ENCODE measurements at places on chromosomes 2 and 18.

- no peak for DNase-seq
Observed at GRCh38 chr18:12639990-12640880, 17.7 kb downstream of the SPIRE1 start.

DNA sequence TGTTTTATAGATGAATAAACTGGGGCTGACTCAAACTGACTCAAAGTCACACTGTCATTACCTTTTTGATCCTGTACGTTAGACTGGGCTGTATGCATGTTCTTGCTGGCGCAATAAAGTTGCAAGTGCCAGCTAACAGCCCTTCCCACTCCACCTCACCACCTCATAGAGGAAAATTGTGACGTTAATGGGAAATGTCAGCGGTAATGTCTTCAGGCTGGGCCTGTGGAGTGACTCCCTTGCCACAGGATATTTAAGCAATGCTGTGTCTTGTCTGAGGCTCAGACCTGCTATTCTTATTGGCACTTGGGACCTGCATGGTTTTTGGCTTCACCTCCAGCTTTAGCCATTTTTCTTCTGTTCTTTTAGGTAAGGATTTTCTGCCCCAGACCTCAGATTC lies 25.2 kb upstream of the CASP10 start:
- DNase-seq = no peak

DNA sequence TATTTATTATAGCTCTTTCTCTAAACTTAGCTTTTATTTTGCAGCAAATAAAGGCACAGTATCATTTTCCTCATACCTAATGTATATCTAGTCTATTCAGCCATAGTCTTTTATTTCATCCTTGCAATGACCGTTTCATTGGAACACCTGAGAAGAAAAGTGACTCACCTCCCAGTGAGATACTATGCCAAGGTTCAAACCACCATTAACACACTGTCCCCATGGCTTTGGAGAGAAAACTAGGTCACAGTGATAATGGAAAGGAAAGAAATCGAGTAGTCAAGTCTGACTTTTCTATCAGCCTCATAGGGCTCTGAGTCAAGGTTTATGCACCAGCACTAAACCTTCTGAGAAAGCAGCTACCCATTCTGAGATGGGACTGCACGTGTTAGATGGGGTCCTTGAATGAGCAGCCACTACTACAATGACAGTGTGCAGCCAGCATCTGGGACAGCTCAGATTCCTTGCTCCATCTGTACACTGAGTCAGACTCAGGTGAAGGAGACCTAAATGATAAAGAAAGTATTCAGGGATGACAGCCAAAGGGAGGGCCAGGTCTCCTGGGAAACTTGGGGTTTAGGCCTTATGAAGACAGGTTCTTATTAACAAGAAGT lies 971.1 kb upstream of the ACVR2A start:
- DNase-seq = no peak

DNA sequence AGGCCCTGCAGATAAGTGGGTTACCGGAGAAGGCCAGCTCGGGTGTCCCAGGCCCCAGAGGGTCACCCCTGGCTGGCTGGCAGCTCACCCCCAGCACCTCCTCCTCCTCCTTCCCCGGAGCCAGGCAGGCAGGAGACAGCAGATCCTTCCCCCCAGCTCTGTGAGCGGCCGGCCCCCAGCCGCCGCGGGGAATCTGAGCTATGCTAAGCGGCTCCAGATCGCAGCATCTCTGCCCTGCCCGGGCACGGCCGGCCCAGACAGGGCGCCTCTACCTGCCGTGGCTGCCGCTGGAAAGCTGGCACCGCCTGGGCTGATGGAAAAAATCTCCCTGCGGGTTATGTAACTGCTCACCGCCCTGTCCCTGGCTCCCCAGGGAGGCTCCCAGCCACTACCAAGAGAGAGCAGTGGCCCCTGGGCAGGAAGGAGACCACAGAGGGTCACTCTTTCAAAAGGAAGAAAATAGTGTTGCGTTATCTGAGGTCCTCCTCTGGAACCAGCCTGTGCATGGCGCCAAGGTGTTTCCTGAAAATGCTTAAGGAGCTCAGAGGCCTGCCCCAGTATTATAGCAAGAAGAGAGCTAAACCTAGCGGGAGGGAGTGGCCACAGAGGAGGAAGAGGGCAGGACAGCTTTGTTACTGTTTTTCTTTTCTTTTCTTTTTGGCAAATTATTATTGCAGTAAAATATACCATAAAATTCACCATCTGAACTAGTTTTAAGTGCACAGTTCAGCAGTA lies 179.0 kb downstream of the SMAD7 start:
- DNase-seq = no peak

GRCh38 chr2:231985823-231986261 lies 24.3 kb downstream of the DIS3L2 start:
- no peak for DNase-seq

DNA sequence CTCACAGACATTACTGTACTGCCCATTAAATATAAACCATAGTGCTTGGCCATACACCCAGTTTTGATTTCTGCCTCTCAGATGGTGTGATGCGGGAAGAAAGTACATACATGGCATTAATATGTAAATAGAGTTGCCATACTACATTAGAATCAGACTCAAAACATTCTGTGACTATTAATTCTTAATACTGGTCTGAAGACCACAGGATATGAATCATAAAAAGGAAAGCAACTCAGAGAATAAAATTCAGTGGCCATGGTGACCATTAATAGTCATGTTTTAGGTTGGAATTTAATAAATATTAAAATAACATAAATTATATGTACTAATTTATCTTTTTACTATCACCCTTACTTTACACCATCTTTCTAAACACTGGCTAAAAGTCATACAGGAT lies 33.0 kb upstream of the WDR75 start:
- no peak for DNase-seq

DNA sequence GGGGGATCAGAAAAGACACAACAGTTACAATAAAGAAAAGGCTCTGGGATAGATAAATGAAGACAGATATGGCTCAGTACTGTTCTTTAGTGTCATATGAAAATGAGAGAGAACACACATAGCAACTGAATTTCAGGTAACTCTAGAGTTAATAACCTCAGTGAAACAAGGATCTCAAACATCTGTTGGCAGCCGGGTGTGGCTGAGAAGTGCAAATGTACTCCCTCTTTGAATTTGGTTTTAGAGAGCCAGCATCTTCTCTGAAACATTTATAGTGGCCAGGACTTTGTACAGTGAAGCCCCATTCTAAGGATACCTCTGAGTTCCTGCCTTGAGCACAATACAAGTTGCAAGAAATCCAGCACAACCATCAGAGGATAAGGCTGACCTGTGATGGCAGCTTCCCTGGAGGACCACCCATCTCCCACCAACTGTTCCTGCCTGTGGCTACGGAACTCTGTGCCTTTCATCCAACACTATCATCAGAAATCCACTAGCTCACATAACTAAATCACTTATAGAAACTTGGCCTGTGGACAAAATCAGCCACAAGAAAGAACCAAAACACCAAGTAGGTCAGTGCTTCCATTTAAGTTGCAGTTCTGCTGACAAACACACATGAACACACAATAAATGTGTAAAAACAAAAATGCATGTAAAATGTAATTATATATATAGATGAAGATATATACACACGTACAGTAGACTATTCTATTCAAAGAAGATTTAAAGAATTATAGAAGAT lies 37.3 kb upstream of the PEX13 start:
- DNase-seq = no peak

GRCh38 chr2:199040522-199040921 lies 417.2 kb downstream of the SATB2 start:
- no peak for DNase-seq

GRCh38 chr2:241864850-241865213 lies 4.7 kb upstream of the RTP5 start:
- DNase-seq = no peak

DNA sequence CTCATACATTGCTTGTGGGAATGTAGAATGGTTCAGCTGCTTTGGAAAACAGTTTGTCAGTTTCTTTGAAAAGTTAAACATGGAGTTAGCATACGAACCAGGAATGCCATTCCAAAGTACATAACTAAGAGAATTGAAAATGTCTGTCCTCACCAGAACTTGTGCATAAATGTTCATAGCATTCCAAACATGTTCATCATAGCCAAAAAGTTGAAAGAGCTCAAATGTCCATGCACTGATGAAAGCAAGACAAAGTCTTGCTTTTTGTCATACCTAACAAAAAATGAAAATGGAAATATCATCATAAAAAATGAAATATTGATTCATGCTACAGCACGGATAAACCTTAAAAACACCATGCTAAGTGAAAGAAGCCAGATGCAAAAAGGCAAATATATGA lies 408.8 kb upstream of the UBE2E3 start:
- DNase-seq = no peak

GRCh38 chr2:121279476-121280220 lies 5.4 kb downstream of the TFCP2L1 start:
- DNase-seq = no peak

- DNase-seq = no peak
Observed at GRCh38 chr2:148523315-148523714, 121.2 kb upstream of the EPC2 start.

GRCh38 chr2:70475266-70475665 lies 78.4 kb downstream of the TGFA start:
- DNase-seq = no peak

GRCh38 chr2:182717416-182717815 lies 1.4 kb downstream of the DNAJC10 start:
- no peak for DNase-seq

DNA sequence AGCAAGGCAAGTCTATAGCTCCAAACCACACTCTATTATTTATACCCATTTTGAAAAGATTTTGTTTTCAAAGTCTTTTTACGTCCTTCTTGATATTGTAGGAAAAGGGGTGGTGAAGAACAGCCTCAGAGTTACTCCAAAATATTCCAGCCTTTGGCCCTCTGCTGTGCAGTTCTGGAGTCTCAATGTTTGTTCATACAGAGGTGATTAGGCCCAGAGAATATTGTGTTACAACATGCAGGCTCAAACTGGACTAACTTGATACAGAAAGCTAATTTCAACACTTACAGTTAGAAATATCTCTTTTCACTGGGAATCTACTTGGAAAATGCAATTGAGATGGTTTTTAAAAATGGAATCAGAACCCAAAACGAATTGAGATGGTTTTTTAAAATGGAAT lies 40.4 kb upstream of the SLC25A52 start:
- DNase-seq = no peak

DNA sequence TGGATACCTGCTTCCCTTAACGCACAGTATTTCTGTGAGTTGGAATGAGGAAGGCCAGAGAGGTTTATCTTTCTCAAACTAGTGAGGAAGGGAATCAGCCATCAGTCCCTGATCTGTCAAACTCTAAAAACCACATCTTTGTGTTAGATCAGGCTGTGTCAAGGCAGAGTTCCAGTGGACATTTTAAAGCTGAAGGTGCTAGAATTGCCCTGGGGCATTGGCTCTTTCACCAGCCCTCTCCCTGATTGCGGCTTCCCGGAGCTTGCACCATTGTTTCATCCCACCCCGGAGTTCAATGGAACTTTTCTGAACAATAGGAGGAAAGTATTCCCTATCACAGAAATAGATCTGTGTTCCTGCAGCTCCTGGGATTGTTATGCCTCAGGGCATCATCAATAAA lies 110.2 kb downstream of the RNF144A start:
- DNase-seq = no peak

DNA sequence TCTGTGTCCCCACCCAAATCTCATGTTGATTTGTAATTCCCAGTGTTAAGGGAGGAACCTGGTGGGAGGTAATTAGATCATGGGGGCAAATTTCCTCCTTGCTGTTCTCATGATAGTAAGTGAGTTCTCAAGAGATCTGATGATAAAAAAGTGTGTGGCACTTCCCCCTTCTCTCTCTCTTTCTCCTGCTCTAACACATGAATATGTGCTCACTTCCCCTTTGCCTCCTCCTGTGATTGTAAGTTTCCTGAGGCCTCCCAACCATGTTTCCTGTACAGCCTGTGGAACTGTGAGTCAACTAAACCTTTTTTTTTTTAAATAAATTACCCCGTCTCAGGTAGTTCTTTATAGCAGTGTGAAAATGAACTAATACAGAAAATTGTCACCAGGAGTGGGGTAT lies 380.0 kb downstream of the MEIS1 start:
- no peak for DNase-seq

GRCh38 chr2:46487667-46488335 lies 8.4 kb downstream of the TMEM247 start:
- DNase-seq = no peak

- DNase-seq = no peak
Observed at GRCh38 chr18:70194227-70194890, 11.1 kb downstream of the RTTN start.

Data from NCI-H187 (cell line).